Skin of body (tissue), 3 donors: ENCODE measurements at places on chromosomes 1 and 21. TPM values are rescaled to one million over a fixed set of nuclear protein-coding genes. Genes with fewer than 3 reads are reported as not detected.

PIK3R3 gene
- 5.5 TPM for total RNA-seq

NBPF1 gene
- total RNA-seq, result 83.8 TPM

DNA sequence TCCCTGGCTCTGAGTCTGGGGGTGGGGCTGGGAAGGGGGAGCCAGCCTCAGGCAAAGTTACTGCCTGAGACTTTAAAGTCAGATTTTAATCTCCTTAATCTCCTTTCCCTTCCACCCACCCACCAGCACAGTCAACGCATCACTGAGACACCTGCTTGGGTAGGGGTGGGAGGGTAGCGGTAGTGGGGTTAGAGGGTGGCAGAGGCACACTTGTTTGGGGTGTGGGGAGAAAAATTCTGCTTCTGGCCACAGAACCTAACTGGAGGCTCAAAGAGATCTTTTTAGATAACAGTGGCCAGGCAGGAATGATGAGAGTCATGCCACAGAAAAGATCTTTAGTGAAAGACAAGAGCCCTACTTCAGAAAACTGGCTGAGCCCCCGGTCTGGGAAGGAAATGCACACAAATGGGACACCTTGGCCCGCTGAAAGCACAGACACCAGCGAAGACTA lies 44.1 kb downstream of the CD247 start:
- DNase-seq, result no peak

DNA sequence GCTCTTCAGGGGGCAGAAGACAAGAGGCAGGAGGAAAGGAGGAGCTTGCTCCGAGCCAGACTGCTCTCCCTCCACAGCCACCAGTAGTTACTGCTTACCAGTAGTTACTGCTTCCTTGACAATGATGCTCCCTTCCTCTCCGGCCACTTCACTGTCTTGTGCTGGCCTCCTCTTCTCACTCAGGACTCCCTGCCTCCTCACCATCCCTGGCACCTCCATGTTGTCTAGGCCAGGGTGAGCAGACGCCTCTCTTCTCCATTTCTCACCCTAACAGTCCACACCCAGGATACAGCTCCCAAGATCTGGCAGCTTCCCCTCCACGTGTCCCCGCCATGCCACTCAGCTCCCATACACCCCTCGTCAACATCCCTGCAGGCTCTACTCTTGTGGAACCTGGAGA lies 82.4 kb upstream of the TLR5 start:
- DNase-seq, result no peak

DNA sequence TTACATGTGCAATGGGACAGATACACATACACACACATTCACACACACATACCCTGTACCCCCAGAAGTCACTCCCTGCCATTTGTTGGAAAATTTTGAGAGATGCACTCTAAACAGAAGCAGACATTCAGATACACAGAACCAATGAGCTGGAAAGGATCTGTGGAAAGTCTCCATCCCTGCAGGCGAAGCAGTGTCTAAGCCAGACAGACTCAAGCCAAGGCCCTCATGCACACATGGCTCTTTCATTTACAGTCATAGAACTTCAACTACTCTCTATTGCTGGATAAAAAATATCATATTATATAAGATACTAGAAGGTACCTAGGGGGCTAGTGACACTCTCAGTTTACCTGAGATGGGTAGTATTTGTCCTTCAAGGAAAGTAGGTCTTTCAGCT lies 7.3 kb upstream of the SEC16B start:
- DNase-seq, result no peak

OR11L1 gene
- not detected for total RNA-seq

DNA sequence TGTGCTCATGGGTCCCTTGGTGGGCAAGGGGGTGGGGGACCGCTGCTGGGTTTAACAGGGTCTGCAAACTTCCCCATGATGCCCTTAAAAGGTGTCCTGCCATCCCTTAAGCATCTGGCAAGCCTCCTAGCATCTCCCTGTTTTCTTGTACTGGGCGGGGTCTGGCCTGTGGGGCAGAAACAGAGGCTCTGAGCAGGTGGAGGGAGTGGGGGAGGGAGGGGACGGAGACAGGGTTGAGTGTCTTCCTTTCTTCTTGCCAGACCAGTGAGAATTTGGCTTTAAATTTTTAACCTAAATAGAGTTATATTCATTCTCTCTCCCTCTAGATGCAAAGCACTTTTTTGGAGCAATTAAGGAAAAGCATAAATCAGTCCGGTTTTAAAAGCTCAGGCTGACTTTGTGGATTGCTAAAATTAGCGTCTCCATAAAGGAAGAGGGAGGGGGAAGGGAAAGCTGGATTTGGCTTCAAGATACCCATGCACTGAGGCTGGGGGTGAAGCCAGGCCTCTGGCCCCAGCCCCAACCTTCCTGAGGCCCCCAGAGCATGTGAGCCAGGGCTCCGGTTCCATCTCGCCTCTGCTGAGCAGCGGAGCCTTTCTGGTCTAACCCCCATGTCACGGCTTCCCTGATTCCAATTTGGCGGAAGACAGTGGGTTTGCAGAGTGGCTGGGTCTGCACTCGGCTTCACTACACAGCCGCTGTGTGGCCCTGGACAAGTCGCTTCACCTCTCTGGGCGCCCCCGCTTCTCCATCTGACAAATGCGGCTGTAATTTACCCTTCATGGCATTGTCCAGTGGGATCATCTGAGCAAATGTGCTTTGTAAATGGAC lies 25.3 kb downstream of the IGSF21 start:
- DNase-seq, result no peak

- peak; percentile 28 for DNase-seq
Observed at GRCh38 chr1:223010582-223011504, 132.2 kb downstream of the TLR5 start.

GRCh38 chr1:11676386-11677103 lies 4.4 kb downstream of the MAD2L2 start:
- DNase-seq, result no peak

- DNase-seq, result no peak
Observed at GRCh38 chr1:157270705-157271274, 132.6 kb upstream of the ETV3 start.

DNA sequence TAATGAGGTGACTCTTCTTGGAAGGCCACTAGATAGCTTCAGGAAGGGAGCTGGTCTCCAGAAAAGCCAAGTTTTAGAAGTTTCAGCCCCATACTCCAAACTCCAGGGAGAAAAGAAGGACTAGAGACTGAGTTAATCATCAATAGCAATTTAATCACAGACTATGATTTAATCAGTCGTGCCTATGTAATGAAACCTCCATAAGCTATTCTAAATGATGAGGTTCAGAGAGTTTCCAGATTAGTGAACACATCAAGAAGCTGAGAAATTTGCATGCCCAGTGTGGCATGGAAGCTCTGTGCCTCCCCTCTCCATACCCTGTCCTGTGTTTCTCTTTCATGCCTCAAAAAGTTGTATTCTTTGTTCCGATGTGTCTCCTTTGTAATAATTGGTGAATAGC lies 49.2 kb upstream of the CCDC190 start:
- no peak for DNase-seq

GRCh38 chr1:213423605-213424004 lies 372.6 kb downstream of the RPS6KC1 start:
- no peak for DNase-seq

RASSF5 gene
- total RNA-seq, result 9.3 TPM

DNA sequence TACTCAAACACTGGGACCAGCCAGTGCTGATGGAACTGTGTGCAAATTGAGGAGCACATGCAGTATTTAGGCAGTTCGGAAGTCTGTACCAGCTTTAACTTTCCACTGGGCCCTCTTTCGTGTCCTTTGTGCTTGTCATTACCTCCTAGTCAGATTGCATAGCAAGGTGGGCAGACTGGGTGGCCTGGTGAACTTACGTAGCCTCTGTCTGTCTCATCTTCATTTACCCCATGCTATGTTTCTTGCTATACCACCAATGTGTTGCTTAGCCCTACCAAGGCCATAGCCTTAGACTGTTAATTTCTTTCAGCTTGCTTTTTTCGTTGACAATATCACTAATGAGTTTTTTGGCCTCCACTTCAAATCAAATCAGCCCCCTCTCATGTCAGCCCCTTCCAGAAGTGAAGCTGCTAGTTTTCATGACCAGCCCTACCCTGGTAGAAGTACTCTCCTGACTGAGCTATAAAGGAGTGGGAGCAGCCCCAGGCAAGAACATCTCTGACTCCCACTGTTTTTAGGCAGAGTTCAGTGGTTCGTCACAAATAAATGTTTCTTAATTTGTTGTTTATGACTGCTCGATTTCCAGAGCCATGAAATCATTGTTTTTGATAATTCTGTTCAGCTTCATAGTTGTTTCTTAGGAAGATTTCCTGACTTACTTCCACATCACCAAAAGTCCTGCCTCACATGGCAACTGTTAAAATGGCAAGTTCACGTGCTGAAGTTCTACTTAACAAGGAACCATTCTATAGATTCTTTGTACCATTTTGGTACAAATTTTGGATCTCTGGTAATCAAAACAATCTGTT lies 19.3 kb downstream of the PRKACB start:
- DNase-seq, result peak; percentile 5

DNA sequence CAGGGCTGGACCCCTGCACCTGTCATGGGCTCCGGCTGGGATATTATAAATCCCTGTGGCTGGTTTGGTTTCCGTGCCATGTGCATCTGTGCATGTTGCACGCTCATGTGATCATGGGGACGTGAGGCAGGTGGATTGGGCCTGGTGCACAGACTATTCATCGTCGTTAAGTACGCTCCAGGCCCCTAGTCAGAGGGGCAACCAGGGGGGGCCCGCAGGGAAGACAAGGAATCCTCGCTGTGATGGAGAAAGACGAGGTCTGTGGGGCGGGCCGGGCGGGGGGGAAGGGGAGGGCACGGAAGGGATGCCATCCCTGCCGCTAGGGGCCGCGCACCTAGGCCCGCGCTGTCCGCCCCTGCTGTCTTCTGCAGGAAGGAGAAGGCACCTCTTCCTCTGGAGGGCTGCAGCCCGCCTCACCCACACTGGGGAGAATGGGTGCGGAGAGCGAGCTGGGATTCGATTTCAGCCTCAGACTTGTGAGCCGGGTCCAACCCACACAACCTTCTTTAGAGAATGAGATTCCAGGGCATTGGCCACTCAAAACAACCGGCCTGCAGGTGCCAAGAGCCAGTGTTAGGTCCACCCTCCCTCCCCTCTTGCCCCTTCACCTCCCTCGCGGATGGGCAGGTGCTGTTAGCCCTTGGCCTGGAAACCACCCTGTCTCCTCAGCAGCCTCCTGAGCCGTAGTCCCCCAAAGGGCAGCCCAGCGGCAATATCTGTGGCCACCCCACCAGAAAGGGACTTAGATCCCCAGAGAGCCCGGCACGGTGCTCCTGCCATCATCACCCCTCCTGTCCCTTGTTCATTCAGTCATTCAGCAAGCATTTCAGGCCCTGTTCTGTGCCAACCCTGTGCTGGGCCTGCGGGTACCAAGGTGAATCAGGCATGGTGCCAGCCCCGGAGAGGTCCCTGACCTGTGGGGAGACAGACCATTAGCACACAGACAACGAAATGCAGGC lies 950 bp upstream of the LRP8 start:
- no peak for DNase-seq

DNA sequence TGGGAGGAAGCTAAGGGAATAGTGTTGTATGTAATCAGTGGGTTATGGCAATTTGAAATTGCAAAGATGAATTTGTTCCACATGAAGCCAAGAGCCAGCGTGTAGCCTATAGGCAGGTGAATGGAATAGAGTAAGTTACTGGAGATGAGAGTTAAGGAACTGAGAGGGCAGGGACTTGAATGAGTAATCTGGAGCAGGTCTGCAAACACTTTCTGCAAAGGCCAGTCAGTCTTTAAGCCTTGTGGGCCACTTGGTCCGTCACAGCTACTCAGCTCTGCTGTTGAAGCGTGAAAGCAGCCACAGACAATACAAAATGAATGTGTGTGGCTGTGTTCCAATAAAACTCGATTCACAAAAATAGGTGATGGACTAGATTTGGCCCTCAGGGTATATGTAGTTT lies 29.2 kb downstream of the SZT2 start:
- DNase-seq, result no peak

ADAMTSL4 gene
- total RNA-seq, result 22.1 TPM

GRCh38 chr1:189192741-189193520 lies 1284.7 kb downstream of the BRINP3 start:
- peak; percentile 66 for DNase-seq

DNA sequence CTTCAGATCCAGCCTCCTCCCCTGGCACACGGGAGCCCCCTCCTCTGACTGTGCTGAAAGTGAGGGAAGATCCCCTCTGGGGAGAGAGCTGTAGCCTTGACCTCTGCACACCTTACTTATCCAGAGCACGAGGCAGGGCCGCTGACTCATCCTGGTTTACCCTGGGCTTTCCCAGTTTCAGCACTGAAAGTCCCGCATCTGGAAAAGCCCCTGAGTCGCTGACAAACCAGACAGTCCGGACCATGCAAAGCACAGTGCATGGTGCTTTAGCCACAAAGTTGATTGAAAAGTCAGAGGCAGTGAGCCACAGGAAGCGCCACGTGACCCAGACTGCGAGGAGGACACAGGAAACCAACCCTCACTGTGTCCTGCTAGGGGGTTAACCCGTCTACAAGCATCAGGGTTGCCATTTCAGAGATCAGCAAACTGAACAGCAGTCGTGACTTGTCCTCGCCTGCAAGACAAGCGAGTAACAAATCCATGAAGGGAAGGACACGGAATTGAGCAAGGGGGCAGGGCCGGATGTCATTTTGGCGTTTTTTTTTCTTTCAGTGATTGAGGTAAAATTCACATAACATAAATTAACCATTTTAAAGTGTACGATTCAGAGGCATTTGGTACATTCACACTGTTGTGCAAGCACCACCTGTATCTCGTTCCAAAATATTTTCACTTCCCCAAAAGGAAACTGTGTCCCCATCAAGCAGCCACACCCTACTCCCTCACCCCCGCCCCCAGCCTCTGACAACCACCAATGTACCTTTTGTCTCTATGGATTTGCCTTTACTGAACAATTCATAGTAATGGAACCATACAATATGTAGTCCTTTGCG lies 19.9 kb upstream of the IFNGR2 start:
- DNase-seq, result no peak

GRCh38 chr1:165344198-165344597 lies 12.3 kb downstream of the LMX1A start:
- no peak for DNase-seq

DNA sequence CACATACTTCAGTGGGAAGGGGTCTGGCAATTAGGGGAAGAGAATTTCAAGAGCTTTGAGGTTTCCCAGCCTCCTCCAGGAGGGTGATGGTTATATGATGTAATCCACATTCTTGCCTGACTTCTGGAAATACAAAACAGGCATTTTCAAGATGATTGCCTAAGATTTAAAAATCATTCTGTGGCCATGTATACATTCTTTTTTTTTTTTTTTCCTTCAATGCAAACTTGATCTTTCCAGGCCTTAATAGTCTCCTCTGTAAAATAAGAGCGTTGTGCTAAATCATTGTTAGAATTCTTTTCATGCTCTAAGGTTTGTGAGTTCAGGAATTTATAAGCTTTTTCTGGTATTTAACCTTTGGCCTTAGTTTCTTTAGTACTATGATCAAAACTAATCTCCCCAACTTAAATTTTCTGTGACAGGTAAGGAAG lies 192.3 kb upstream of the HMCN1 start:
- no peak for DNase-seq
